ENCODE measurements at places on chromosomes 11 and 22. TPM values are rescaled to one million over a fixed set of nuclear protein-coding genes. Genes with fewer than 3 reads are reported as not detected.

CDCA5 gene
- total RNA-seq: 2.3 TPM

OR6A2 gene
- 0.57 TPM for total RNA-seq

TYR gene
- not detected for total RNA-seq

ANKK1 gene
- 0.97 TPM for total RNA-seq

RTL10 gene
- total RNA-seq: 41.9 TPM

KREMEN1 gene
- total RNA-seq: 49.0 TPM

CHRNA10 gene
- 0.96 TPM for total RNA-seq

HBD gene
- total RNA-seq: not detected

DCHS1 gene
- 17.4 TPM for total RNA-seq

KCNA4 gene
- 0.51 TPM for total RNA-seq

- H3K4me3 ChIP-seq: no peak overlapping the region
- no peaks in the 10 kb centered on the region for H3K36me3 ChIP-seq
- H3K27me3 ChIP-seq: no peaks in the 10 kb centered on the region
- no peaks in the 10 kb centered on the region for H3K4me1 ChIP-seq
- no peak overlapping the region for H3K27ac ChIP-seq
Measured at GRCh38 chr11:33980897-33981296, 70.6 kb upstream of the CAPRIN1 start.

DNA sequence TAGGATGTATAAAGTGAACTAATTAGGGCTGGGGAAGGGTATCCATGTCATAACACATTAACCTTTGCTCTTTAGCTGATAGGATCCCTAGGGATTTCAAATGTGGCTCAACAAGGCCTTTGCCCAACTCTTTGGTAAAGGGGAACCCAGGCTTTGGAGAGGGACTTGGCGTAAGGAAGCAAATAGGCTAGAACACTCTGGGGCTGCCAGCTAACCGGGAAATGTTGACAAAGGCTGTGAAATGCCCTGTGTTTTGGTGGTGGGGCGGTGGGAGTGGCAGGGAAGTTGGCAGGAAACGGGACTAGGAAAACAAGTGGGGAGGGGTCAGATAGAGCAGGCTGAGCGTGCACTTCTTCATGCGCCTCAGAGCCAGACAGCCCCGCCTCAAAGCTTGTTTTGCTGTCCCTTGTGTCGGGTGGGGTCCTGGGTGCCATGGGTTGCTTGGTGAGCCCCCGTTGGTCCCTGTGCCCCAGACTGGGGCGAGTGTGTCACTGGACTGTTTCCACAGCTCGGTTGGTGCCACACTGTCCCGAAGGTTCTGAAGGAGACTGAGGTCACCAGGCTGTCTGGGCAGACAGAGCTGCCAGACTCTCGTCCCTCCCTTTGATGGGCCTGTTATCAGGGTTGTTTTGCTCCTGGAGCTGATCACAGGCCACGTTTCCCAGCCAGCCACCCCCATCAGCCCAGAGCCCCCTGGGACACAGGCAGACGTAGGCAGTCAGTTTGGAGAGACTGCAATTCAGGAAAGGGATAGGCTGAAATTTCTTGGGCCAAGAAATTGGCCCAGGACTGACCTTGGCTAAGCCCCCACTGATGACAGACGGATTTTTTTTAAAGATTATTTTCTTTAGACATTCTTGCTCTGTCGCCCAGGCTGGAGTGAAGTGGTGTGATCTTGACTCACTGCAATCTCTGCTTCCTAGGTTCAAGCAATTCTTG lies 19.6 kb downstream of the KCTD21 start:
- H3K36me3 ChIP-seq: no peaks in the 10 kb centered on the region
- no peak overlapping the region for H3K4me3 ChIP-seq
- DNase-seq: peak; percentile 8
- no peaks in the 10 kb centered on the region for H3K4me1 ChIP-seq

- no peaks in the 10 kb centered on the region for H3K27me3 ChIP-seq
- DNase-seq: no peak
- no peak overlapping the region for H3K4me3 ChIP-seq
- H3K36me3 ChIP-seq: no peaks in the 10 kb centered on the region
- peak overlapping the region; percentile 67 for H3K27ac ChIP-seq
Measured at GRCh38 chr11:76791861-76792260, 8.7 kb downstream of the TSKU start.

GRCh38 chr11:64613648-64614047 lies 22.6 kb downstream of the SLC22A12 start:
- DNase-seq: no peak
- H3K27me3 ChIP-seq: no peaks in the 10 kb centered on the region
- H3K27ac ChIP-seq: no peak overlapping the region
- no peaks in the 10 kb centered on the region for H3K36me3 ChIP-seq

DNA sequence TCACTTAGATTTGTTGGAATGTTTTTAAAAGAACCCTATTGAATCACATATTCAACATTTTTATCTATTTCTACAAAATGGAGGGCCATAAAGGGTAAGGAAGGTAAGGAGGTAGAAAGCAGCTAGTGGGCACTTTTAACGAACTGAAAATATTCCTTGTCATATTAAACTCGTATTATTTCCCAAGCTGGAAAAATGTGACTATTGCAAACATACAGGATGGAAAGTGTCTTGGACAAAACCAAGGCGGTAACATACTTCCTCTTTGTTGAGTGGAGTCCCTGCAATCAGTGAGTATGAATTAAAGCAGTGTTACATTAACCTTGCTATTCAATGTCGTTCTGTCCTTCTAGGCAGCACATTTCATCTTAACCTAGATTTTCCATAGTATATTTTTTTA lies 165.6 kb downstream of the RCN1 start:
- H3K4me1 ChIP-seq: no peaks in the 10 kb centered on the region
- no peak for DNase-seq
- H3K4me3 ChIP-seq: no peak overlapping the region
- no peaks in the 10 kb centered on the region for H3K27me3 ChIP-seq

- H3K27ac ChIP-seq: no peak overlapping the region
- no peak overlapping the region for H3K4me3 ChIP-seq
- no peaks in the 10 kb centered on the region for H3K27me3 ChIP-seq
- DNase-seq: no peak
- H3K36me3 ChIP-seq: no peaks in the 10 kb centered on the region
- H3K4me1 ChIP-seq: no peaks in the 10 kb centered on the region
Measured at GRCh38 chr11:123302751-123303195, 107.7 kb upstream of the CLMP start.

- no peak for DNase-seq
- H3K4me1 ChIP-seq: peaks cover 3% of the 10 kb centered on the region
- H3K4me3 ChIP-seq: no peak overlapping the region
- no peaks in the 10 kb centered on the region for H3K27me3 ChIP-seq
- H3K27ac ChIP-seq: no peak overlapping the region
Measured at GRCh38 chr11:119015054-119015611, 3.0 kb downstream of the RPS25 start.

- DNase-seq: no peak
- no peaks in the 10 kb centered on the region for H3K27me3 ChIP-seq
- no peaks in the 10 kb centered on the region for H3K4me1 ChIP-seq
- no peak overlapping the region for H3K4me3 ChIP-seq
- no peak overlapping the region for H3K27ac ChIP-seq
Measured at GRCh38 chr11:2551131-2551530, 106.3 kb downstream of the KCNQ1 start.

- no peak overlapping the region for H3K27ac ChIP-seq
- no peak for DNase-seq
- H3K36me3 ChIP-seq: no peaks in the 10 kb centered on the region
- H3K4me1 ChIP-seq: no peaks in the 10 kb centered on the region
- no peaks in the 10 kb centered on the region for H3K27me3 ChIP-seq
- no peak overlapping the region for H3K4me3 ChIP-seq
Measured at GRCh38 chr22:26852176-26852575, 194.8 kb downstream of the MIAT start.

- DNase-seq: no peak
- no peak overlapping the region for H3K4me3 ChIP-seq
- H3K36me3 ChIP-seq: no peaks in the 10 kb centered on the region
- no peaks in the 10 kb centered on the region for H3K27me3 ChIP-seq
- H3K4me1 ChIP-seq: peaks cover 10% of the 10 kb centered on the region
- no peak overlapping the region for H3K27ac ChIP-seq
Measured at GRCh38 chr22:23837496-23837859, 1.3 kb downstream of the DERL3 start.

- no peak overlapping the region for H3K4me3 ChIP-seq
- no peaks in the 10 kb centered on the region for H3K36me3 ChIP-seq
- H3K27ac ChIP-seq: no peak overlapping the region
Measured at GRCh38 chr11:119248750-119249670, 42.9 kb downstream of the CBL start.

DNA sequence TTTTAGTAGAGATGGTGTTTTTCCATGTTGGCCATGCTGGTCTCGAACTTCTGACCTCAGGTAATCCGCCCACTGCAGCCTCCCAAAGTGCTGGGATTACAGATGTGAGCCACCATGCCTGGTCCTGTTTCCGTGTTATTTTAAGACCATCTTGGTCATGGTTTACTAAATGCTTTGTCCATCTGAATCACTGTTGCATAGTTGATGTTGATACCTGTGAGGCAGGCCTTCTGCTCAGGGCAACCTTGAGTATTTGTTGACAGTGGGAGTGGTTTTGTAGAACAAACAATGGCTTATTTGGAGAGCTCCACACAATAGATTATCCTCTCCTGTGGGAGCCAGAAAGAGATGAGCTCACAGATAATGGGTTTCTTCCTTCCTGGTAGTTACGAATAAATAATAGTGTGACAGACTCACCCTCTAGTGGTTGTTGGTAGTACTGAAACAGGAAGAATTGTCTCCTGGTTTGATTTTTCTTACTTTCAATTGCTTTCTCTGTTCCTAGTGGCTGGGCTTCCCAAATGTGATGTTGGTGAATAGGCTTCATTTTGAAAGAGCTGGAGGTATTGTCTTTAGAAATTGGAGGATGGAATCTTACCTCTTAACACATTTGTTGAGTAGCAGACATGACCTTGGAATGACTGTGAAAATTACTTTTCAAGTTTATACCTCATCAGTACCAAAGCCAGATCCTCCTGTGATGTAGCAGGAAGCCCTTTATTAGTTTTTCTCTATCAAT lies 39.0 kb downstream of the CTNND1 start:
- H3K36me3 ChIP-seq: peaks cover 7% of the 10 kb centered on the region
- H3K27ac ChIP-seq: peak overlapping the region; percentile 79
- peaks cover 13% of the 10 kb centered on the region for H3K4me1 ChIP-seq
- no peak overlapping the region for H3K4me3 ChIP-seq
- no peaks in the 10 kb centered on the region for H3K27me3 ChIP-seq

GRCh38 chr11:67415501-67416304 lies at the start of gene CARNS1:
Gene CARNS1 (plus strand): TSS chr11:67415678. CDS start chr11:67416200, 522 bp downstream.
- no peaks in the 10 kb centered on the region for H3K36me3 ChIP-seq
- no peak within 1 kb of the TSS for H3K27ac ChIP-seq
- H3K4me1 ChIP-seq: peaks cover 11% of the 10 kb centered on the region
- no peak for DNase-seq

DNA sequence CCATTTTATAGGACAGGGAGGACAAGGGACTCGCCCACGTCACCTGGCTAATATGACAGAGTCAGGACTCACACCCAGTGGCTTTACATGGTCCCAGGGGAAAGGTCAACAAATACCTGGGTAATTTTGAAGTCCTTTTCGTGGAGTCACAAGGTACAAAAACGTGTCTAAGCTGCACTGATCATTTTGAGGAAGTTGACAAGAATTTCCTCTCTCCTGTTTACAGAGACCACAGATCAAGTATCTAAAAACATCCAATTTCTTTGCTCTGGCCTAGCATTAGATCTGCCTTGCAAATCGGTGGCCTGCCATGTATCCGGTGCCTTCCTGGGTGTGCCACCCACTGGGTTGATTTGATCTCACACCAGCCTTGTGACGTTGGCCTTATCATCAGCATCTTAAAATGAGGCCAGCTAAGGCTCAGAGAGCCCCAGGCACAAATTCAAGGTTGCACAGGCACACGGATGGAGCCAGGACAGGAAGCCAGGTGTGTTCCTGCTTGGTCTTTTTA lies 17.6 kb downstream of the GDPD5 start:
- H3K27ac ChIP-seq: no peak overlapping the region
- H3K4me3 ChIP-seq: no peak overlapping the region
- no peaks in the 10 kb centered on the region for H3K36me3 ChIP-seq
- no peak for DNase-seq
- H3K4me1 ChIP-seq: no peaks in the 10 kb centered on the region
